Naive thymus-derived CD8-positive, alpha-beta T cell (primary cell): ENCODE measurements at places on chromosomes 3 and 15. TPM values are rescaled to one million over a fixed set of nuclear protein-coding genes. Genes with fewer than 3 reads are reported as not detected.
A peak's percentile ranks its signal among the peaks of the same experiment; 100 is the strongest.

DNA sequence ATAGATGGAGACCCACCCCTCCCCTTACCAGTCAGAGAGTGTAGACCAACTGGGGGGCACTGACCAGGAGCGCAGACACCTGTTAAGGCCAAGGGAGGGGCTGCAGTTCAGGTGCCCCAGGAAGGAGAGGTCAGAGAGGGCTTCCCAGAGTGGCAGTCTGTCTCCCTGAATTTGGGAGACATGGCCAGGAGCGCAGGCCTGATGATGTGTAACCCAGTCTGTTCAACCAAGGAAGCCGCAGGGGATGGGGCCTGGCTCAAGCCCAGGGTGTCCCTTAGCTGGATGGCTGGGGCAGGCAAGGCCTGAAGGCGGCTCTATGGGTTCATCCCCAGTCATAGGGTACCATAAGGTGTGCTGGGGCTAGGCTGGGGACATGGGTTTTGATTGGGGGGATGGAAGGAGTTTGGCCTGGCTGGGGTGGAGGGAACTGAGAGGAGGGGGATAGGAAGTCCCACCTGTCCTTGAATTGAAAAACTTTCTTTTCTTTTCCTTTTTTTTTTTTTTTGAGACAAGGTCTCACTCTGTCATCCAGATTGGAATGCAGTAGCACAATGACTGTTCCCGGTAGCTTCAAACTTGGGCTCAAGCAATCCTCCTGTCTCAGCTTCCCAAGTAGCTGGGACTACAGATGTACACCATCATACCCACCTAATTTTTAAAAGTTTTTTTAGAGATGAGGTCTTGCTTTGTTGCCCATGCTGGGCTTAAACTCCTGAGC lies 75.7 kb downstream of the SMAD6 start:
- H3K36me3 ChIP-seq: no peaks in the 10 kb centered on the region
- no peaks in the 10 kb centered on the region for H3K4me1 ChIP-seq

The MGLL gene
- 0.77 TPM for total RNA-seq

GRCh38 chr3:52218026-52218425 lies 7.4 kb downstream of the TLR9 start:
- no peak for DNase-seq
- no peaks in the 10 kb centered on the region for H3K27me3 ChIP-seq

DNA sequence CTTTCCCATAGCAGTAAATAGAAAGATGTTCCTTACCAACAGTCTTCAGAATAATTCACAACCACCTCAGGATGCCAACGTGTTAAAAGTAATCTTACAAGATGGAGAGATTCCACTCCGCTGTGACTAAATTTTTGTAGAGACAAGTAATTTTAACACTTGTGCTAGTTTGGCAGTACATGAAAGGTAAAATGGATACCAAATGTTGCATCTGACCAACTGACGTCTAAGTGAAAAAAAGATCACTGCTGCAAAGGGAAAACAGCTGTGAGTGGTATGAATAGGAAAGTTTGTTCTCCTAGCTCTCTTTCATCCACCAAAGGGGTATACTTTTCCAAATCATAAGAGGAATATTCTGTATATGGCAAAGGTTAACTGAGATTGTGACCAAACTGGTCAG lies 2.6 kb downstream of the SPG21 start:
- DNase-seq: no peak
- H3K27ac ChIP-seq: peak overlapping the region; percentile 12
- peaks cover 13% of the 10 kb centered on the region for H3K36me3 ChIP-seq
- H3K4me3 ChIP-seq: no peak overlapping the region

- H3K4me1 ChIP-seq: no peaks in the 10 kb centered on the region
- no peak overlapping the region for H3K27ac ChIP-seq
- H3K27me3 ChIP-seq: peaks cover 27% of the 10 kb centered on the region
- no peaks in the 10 kb centered on the region for H3K36me3 ChIP-seq
These were observed 128.8 kb downstream of the SV2B start for GRCh38 chr15:91228890-91229289.

GRCh38 chr3:59243476-59243875 lies 193.7 kb upstream of the CFAP20DC start:
- peaks cover 8% of the 10 kb centered on the region for H3K36me3 ChIP-seq
- DNase-seq: no peak
- H3K4me3 ChIP-seq: no peak overlapping the region
- no peak overlapping the region for H3K27ac ChIP-seq
- no peaks in the 10 kb centered on the region for H3K27me3 ChIP-seq

DNA sequence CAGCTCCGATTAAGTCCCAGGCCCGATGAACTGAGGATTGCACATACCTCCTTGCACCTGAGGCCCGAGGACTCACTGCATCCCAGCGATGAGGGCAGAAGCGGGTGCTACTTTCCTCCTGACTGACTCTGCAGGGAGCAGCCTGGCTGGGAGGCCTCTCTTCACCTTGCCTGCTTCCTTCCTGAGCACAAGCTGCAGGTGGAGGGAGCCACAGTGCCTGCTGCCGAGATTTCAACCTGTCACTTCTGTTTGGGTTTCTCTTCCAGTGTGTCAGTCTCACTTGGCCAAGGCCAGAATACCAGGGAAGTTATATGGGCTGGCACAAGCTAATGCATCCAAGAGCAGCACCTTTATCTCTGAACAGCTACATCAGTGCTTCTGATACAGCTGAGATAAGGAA lies 185.4 kb downstream of the NTRK3 start:
- no peaks in the 10 kb centered on the region for H3K27me3 ChIP-seq
- DNase-seq: no peak
- no peak overlapping the region for H3K4me3 ChIP-seq
- no peaks in the 10 kb centered on the region for H3K4me1 ChIP-seq

GRCh38 chr15:81225161-81225671 lies 28.5 kb downstream of the IL16 start:
- DNase-seq: no peak
- no peak overlapping the region for H3K27ac ChIP-seq
- no peaks in the 10 kb centered on the region for H3K36me3 ChIP-seq
- no peaks in the 10 kb centered on the region for H3K27me3 ChIP-seq
- H3K4me3 ChIP-seq: no peak overlapping the region

DNA sequence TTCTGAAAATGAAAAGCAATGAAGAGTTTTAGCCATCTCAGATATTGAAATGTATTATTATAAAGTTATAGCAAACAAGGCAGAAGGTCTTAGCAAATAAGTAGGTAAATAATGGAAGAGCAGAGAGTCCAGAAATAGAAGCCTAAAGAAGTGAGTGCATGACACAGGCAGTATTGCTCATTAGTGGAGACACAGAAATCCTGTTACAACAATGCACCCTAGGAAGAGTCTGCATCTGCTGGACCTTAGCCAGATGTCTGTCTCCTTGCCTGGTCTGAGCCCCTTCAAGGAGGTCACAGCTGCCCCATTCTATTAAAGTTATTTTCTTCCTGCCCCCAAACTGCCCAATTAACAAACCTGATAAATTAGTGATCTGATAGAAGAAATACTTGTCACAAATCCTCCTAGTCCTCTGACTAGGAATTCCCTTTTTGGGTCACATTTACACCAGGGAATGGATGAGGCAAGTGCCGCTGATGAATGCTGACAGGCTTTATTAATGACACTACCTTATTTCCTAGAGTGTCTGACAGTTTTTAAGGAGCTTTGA lies 51.9 kb downstream of the HOMER2 start:
- no peaks in the 10 kb centered on the region for H3K4me1 ChIP-seq
- H3K27ac ChIP-seq: no peak overlapping the region
- DNase-seq: no peak
- H3K36me3 ChIP-seq: no peaks in the 10 kb centered on the region

- H3K27ac ChIP-seq: no peak overlapping the region
- peaks cover 2% of the 10 kb centered on the region for H3K27me3 ChIP-seq
- H3K4me1 ChIP-seq: no peaks in the 10 kb centered on the region
- H3K36me3 ChIP-seq: no peaks in the 10 kb centered on the region
- no peak for DNase-seq
- no peak overlapping the region for H3K4me3 ChIP-seq
These were observed 40.6 kb downstream of the ARHGEF26 start for GRCh38 chr3:154161806-154162205.

DNA sequence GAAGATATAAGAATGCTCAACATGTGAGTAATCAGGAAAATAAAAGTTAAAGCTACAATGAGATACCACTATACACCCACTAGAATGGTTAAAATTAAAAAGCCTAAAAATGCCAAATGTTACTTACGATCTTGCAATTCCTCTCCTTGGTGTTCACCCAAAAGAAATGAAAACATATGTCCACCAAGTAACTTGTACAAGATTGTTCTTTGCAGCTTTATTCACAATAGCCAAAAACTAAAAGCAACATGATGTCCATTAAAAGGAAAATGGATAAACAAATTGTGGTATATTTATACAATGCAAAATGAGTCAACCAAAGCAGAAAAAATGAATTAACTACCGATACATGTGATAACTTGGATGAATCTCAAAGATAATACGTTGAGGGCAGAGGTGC lies 301.6 kb upstream of the THBS1 start:
- H3K27me3 ChIP-seq: peaks cover 6% of the 10 kb centered on the region
- no peak for DNase-seq
- H3K4me3 ChIP-seq: no peak overlapping the region
- H3K27ac ChIP-seq: no peak overlapping the region

- no peak overlapping the region for H3K27ac ChIP-seq
- H3K27me3 ChIP-seq: peaks cover 12% of the 10 kb centered on the region
- H3K4me3 ChIP-seq: no peak overlapping the region
- no peak for DNase-seq
These were observed 127.1 kb upstream of the FHIT start for GRCh38 chr3:61378311-61378710.

DNA sequence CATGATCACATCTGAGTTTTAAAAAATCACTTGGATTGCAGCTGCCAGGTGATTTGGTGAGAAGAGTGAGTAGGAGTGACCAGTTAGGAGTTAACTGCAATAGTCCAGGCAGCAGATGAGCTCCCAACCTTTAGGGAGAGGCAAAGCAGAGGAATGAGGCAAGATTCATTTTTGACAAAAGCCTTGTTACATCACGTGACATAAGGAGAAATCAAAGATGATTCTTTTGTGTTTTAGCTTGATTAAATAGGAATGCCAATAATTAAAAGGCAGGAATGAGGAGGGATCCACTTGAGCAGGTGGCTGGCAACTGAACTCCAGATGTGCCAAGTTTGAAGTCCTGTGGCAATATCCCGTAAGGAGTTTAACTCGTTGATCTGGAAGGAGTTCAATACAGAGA lies 2.5 kb downstream of the GATM start:
- H3K27me3 ChIP-seq: peaks cover 34% of the 10 kb centered on the region
- no peak for DNase-seq
- no peaks in the 10 kb centered on the region for H3K36me3 ChIP-seq
- peaks cover 5% of the 10 kb centered on the region for H3K4me1 ChIP-seq
- no peak overlapping the region for H3K4me3 ChIP-seq

GRCh38 chr3:37742574-37743212 lies 119.0 kb upstream of the CTDSPL start:
- H3K36me3 ChIP-seq: no peaks in the 10 kb centered on the region
- no peak overlapping the region for H3K27ac ChIP-seq
- H3K4me1 ChIP-seq: no peaks in the 10 kb centered on the region
- H3K27me3 ChIP-seq: no peaks in the 10 kb centered on the region
- DNase-seq: no peak

The CNTN4 gene
- not detected for total RNA-seq

- H3K4me3 ChIP-seq: no peak overlapping the region
- no peaks in the 10 kb centered on the region for H3K4me1 ChIP-seq
- no peak overlapping the region for H3K27ac ChIP-seq
- no peaks in the 10 kb centered on the region for H3K36me3 ChIP-seq
These were observed 417.4 kb upstream of the SEMA6D start for GRCh38 chr15:47299846-47300434.

The MKRN3 gene
- 5.7 TPM for total RNA-seq

The IL17RD gene
- total RNA-seq: not detected

DNA sequence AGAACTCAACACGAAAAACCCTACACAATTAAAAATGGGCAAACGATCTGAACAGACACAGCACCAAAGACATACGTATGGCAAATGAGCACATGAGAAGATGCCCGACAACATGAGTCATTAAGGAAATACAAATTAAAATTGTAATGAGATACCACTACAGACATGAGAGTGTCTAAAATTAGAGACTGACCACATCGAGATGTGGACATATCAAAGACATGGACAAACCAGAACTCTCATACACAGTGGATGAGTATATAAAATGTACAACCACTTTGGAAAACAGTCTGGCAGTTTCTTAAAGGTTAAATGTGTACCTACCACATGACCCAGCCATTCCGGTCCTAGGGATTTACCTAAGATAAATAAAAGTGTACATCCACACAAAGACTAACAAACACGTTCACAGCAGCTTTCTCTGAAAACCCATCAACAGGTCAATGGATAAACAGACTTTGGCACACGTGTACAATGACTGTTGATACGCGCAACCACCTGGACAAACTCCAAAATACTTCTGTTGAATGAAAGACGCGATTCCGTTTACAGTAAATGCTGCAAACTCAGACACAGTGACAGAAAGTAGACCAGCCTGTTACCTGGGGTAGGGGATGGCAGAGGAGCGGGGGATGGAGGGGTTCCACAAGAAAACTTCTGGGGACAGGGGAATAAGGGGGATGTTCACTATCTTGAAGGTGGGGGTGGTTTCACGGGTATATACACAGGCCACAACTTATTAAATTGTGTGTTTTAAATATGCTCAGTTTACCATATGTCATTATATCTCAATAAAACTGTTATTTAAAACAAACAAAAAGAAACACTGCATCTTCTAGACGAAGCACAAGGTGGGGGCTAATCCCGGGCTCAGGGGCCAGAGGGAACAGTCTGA lies 2.1 kb downstream of the TNK2 start:
- peaks cover 2% of the 10 kb centered on the region for H3K36me3 ChIP-seq
- no peaks in the 10 kb centered on the region for H3K27me3 ChIP-seq
- peak overlapping the region; percentile 92 for H3K4me3 ChIP-seq
- peaks cover 66% of the 10 kb centered on the region for H3K4me1 ChIP-seq

DNA sequence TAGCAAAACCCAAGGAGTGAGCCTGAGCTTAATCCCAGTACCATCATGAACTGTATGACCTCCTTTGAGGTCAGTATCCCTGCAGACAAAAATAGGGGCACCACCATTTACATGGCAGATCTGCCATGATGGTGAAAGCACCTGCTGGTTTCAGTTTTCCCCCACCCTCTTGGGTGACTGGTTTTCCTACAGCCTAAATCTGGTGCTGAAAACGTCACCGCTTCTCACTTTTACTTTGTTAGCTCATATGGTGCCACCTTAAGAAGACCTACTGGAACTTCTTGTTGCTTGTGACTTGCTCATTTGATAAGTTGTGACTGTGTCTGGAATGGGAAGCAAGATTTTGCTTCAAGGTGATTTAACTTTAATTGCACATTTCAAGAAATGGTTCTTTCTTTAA lies 5.1 kb downstream of the PPP1R2 start:
- peaks cover 80% of the 10 kb centered on the region for H3K4me1 ChIP-seq
- peak overlapping the region; percentile 80 for H3K27ac ChIP-seq
- H3K36me3 ChIP-seq: peaks cover 2% of the 10 kb centered on the region
